Tibial artery (tissue), 4 donors: ENCODE measurements at places on chromosomes 2 and 18.

- DNase-seq: no peak
Observed at GRCh38 chr2:176558574-176559140, 289.4 kb downstream of the MTX2 start.

- DNase-seq: no peak
Observed at GRCh38 chr2:10045561-10046355, 2.4 kb downstream of the KLF11 start.

GRCh38 chr2:10190255-10190654 is 67.7 kb downstream of the RRM2 start:
- DNase-seq: no peak

GRCh38 chr18:63895190-63895589 is 7.7 kb downstream of the SERPINB2 start:
- no peak for DNase-seq

DNA sequence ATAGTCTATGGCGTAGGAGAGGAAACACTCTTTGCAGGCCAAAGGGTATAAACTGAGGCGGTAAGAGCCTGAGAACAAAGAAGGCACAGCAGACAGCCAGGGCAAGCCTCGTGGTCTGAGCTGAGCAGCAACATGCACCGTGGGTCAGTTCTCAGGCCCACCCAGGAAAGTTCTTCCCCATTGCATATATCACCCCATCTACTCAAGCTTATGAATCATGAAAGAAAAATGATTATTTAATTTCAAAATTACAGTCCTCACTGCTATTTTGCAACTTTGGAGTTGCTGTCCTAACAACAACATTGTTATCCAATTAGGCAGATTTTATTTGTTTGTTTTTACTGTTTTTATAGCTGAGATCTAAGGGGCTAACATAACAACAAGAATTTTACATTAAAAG is 54.7 kb upstream of the RIOK3 start:
- no peak for DNase-seq

- no peak for DNase-seq
Observed at GRCh38 chr2:136052369-136053362, 65.3 kb downstream of the CXCR4 start.

- DNase-seq: no peak
Observed at GRCh38 chr2:136517716-136518115, 247.6 kb upstream of the THSD7B start.

GRCh38 chr2:12320991-12321641 is 395.6 kb upstream of the TRIB2 start:
- DNase-seq: peak; percentile 86

DNA sequence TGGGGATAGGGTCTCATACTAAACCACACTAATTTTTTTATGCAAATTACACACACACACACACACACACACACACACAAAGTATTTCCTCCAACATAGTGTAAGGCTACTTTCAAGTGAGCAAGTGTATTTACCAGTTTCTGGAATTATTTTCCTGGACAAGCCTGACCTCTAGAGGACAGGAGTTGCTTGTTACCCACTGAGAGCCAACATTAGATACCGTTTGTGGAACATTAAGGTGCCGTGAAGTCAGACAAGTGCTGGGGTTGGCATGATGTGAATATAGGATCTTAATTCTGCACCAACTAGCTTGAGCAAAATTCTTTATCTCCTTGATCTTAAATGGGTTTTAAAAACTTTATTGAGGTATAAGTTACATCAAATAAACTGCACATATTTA is 39.3 kb upstream of the SERPINB2 start:
- DNase-seq: no peak

DNA sequence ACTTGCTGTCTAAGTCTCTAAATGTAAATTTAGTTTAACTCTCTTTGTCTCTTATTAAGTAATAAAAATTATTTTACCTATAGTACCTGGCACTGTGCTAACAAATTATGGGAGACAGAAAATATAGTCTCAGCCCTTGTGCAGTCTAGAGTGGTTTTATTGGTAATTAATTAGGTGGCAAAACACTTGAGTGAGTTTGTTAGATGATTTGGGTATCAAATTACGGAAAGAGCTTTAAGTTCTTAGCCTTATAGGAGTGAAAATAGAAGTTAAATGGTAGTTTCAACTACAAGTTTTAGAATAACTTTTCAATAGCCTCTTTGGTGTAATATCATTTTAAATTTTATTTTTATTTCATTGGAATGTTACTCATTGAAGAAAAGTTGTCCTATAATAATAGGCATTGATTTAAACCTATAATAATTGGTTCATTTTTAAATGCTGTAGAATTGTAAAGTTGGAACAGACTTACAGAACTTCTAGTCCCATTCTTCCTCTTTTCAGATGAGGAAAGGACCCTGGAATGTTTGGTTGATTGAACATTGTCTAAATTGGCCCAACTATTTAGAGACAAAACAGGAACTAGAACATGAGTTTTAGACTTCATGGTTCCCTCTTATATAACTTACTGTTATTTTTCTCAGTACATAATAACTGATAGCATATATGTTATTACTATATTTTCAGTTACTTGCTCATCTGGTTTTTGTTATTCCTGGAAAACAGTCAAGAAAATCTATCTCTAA is 10.2 kb upstream of the HTR2B start:
- DNase-seq: no peak
